Fibroblast of lung (primary cell): ENCODE measurements at places on chromosomes 2 and 18. TPM values are rescaled to one million over a fixed set of nuclear protein-coding genes. Genes with fewer than 3 reads are reported as not detected.

RRM2 gene
- 1.5 and 6.1 TPM in 2 replicates for total RNA-seq

CXCR4 gene
- total RNA-seq = under 0.01 TPM in 1 of 2 replicates, not detected in the other

GRCh38 chr2:70901227-70902066 lies 34.3 kb upstream of the ATP6V1B1 start:
- DNase-seq = peak; percentile 58
- H3K27ac ChIP-seq = peak overlapping the region; percentile 80
- peak overlapping the region; percentile 58 for H3K4me3 ChIP-seq
- peaks cover 34% of the 10 kb centered on the region for H3K27me3 ChIP-seq
- H3K36me3 ChIP-seq = no peaks in the 10 kb centered on the region

DNA sequence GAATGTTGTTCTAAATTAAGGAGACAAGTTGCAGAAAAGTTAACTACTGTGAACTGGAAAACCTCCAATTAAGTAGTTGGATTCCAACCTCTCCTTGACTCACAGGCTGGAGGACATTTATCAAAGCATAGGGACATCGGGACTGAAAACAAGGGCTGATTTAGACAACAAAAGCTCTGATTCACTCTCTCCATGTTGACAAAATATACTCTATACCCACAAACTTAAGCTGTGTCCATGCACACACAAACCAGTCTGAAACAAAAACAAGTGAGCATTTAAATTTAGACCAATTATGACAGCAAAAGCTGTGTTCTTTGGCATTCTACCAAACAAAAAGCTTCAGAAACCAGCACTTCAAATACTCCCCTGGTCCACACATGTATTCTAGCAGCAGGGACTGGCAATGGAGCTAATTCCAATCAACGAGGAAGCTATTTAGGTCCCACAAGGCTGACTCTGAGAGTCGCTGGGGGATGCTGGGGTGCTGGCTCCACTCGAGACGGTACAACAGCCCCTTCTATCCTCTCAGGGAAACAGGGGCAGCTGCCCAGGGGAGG lies 71.4 kb downstream of the NXPH2 start:
- H3K36me3 ChIP-seq = no peaks in the 10 kb centered on the region
- DNase-seq = peak; percentile 82
- H3K4me3 ChIP-seq = no peak overlapping the region
- H3K27ac ChIP-seq = no peak overlapping the region
- H3K27me3 ChIP-seq = no peaks in the 10 kb centered on the region

GRCh38 chr2:233053928-233054784 lies 6.0 kb upstream of the INPP5D start:
- peaks cover 10% of the 10 kb centered on the region for H3K27me3 ChIP-seq
- no peak overlapping the region for H3K4me3 ChIP-seq
- H3K36me3 ChIP-seq = no peaks in the 10 kb centered on the region
- no peaks in the 10 kb centered on the region for H3K4me1 ChIP-seq
- no peak overlapping the region for H3K27ac ChIP-seq

DNA sequence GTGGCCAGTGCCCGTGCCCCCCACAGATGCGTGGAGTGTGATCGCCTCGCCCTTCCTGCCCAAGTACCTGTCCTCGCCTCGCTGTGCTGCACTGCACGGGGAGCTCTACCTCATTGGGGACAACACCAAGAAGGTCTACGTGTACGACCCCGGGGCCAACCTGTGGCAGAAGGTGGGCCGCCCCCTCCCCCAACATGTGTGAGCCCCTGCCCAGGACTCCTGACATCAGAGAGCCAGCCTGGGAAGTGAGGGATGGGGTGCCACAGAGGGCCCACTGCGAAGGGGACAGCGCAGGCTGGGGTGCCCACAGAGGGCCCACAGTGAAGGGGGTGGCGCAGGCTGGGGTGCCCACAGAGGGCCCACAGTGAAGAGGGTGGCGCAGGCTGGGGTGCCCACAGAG lies 9.8 kb upstream of the ERFE start:
- H3K4me3 ChIP-seq = no peak overlapping the region
- H3K4me1 ChIP-seq = peaks cover 6% of the 10 kb centered on the region
- H3K27me3 ChIP-seq = no peaks in the 10 kb centered on the region
- DNase-seq = no peak
- H3K27ac ChIP-seq = no peak overlapping the region
- H3K36me3 ChIP-seq = no peaks in the 10 kb centered on the region

DNA sequence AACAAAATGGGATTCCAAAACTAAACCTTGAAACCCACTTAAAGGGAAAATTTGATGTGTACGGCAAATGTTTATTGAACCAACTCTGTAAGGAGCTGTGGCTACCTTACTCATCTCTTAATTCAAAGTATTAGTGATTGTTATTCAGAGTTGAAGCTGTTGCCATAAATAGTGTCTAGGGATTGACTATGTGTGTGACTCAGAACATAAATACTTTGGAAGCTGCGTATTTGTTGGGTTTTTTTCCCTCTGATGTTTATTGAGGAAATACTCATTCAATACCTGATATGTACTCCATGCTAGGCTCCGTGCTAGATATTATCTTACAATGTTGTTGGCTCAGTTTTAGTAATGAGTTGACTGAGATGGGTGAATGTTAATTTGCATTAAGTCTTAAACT lies 90.4 kb downstream of the PTRHD1 start:
- peak; percentile 94 for DNase-seq
- peaks cover 5% of the 10 kb centered on the region for H3K4me1 ChIP-seq
- no peaks in the 10 kb centered on the region for H3K36me3 ChIP-seq
- H3K4me3 ChIP-seq = no peak overlapping the region
- peak overlapping the region; percentile 58 for H3K27ac ChIP-seq

- no peaks in the 10 kb centered on the region for H3K27me3 ChIP-seq
- H3K4me1 ChIP-seq = no peaks in the 10 kb centered on the region
- no peak overlapping the region for H3K27ac ChIP-seq
- no peak overlapping the region for H3K4me3 ChIP-seq
- no peak for DNase-seq
Measured at GRCh38 chr2:226865273-226865672, 29.4 kb downstream of the RHBDD1 start.

DNA sequence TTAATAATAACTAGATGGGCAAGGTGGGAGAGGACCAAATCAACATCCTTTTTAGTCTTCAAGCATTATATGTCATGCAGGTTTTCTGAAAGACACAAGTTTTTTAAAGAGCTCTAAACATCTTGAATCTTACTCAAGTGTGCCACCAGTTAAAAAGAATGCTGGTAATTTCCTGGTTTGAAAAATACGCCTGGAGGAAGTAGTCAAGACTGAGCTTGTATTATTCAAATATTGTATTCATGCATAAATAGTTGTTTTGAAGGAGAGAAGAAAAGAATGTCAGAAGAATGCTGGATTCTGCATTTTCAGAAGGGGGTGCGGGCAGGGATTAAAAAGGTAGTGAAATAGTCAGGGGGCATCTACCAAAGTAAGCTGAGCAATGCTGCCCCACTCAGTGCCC lies 90.7 kb downstream of the WDPCP start:
- no peak for DNase-seq
- H3K4me1 ChIP-seq = no peaks in the 10 kb centered on the region
- H3K27ac ChIP-seq = no peak overlapping the region
- H3K4me3 ChIP-seq = no peak overlapping the region
- no peaks in the 10 kb centered on the region for H3K27me3 ChIP-seq

CPLX4 gene
- not detected in 2 replicates for total RNA-seq
